ENCODE measurements at places on chromosomes 6 and 20. TPM values are rescaled to one million over a fixed set of nuclear protein-coding genes. Genes with fewer than 3 reads are reported as not detected.
A peak's percentile ranks its signal among the peaks of the same experiment; 100 is the strongest.

DNA sequence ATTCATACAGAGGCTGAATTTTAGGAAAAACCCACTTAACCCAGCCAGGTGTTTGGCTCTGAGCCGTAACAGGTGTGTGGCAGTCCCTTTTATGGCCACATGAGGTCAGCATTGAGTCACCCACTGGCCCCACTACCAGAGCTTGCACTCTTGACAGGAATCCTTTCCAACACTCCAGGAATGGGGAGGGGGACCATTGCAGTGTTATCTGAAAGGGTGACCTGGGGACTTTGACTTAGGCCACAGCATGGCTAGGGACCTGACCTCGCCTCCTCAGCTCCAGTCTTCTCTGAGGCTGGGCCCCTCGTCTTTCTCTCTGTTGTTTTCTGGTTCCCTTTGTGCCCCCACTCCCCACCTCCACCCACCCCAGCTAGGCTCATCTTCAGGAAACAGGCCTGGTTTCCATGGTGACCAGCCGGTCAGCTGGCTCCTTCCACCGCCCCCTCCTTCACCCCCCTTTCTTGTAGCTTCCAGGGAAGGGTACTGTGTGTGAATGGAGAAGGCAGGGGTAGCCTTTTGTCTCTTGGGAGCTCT lies 2.1 kb upstream of the TMEM151B start:
- H3K27me3 ChIP-seq, result peaks cover 14% of the 10 kb centered on the region
- no peak overlapping the region for H3K4me3 ChIP-seq
- no peak overlapping the region for H3K27ac ChIP-seq
- no peak for DNase-seq
- H3K36me3 ChIP-seq, result no peaks in the 10 kb centered on the region
- peaks cover 11% of the 10 kb centered on the region for H3K4me1 ChIP-seq

DNA sequence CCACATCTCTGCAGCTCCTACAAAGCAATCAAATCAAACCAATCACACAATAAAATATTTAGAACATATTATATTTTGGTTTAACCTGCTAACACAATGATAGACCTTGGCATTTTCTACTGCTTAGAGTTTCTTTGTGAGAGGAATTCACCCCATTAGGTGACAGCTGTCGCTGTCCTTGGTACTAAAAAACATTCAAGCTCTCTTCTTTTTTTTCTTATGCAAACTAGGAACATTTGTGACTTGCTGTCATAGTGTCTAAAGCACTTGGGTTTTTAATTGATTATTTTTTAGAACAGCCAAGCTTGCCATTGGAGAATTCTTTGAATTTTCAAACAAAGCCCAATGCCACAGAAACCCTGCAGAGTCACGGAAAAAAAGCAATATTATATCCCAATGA lies 46.4 kb downstream of the CNR1 start:
- no peak overlapping the region for H3K4me3 ChIP-seq
- H3K27ac ChIP-seq, result no peak overlapping the region
- DNase-seq, result no peak
- no peaks in the 10 kb centered on the region for H3K27me3 ChIP-seq

DNA sequence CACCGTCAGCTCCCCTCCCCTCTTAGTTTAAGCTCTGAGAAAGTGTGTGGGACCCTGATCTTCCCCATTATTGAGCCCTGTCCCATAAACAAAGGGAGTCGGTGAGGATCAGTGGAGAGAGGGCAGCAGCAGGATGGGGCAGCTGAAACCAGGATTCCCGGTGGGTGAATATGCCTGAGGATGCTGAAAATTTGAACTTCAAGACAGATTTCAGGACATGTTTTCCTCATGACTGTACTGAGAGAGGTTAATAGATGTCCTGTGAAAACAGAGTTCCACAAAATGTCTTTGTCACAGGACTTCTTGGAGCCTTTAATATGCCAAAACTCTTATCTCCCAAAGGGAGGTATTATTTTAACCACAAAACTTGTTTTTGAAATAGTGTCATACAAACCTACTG lies 53.5 kb upstream of the SLC22A16 start:
- H3K4me1 ChIP-seq, result no peaks in the 10 kb centered on the region
- DNase-seq, result no peak
- H3K27ac ChIP-seq, result no peak overlapping the region
- H3K4me3 ChIP-seq, result no peak overlapping the region
- H3K27me3 ChIP-seq, result no peaks in the 10 kb centered on the region
- H3K36me3 ChIP-seq, result no peaks in the 10 kb centered on the region

DNA sequence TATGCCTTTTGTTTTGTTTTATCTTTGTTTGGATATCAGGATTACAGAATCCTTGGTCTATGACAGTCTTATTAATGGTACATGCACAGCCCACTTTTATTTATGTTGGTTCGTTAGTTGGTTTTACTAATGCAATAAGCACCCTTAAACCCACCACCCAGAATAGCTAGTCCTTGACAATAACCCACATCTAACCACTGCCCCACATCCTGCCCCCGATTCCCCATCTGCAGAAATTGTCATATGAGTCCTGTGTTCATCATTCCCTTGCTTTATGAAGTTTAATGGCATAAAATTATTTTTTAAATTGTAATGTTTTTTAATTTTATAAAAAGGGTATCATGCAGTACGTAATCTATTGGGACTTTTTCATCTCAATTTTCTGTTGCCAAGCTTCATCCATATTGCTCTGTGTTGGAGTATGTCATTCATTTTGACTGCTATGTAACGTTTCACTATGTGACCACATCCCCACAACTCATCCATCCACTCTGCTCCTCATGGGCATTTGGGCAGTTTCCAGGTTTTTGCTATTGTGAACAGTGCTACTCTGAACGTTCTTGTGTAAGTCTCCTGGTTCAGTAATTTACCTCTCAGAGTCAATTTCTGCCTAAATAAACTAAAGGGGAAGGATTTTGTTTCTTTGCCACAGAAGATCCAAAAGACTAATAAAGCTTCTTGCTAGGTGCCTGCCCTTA lies 150.4 kb downstream of the MRPL14 start:
- peaks cover 13% of the 10 kb centered on the region for H3K4me1 ChIP-seq
- no peak overlapping the region for H3K27ac ChIP-seq
- H3K27me3 ChIP-seq, result no peaks in the 10 kb centered on the region
- H3K36me3 ChIP-seq, result no peaks in the 10 kb centered on the region
- no peak overlapping the region for H3K4me3 ChIP-seq

GRCh38 chr6:106735136-106735633 lies 105.8 kb downstream of the QRSL1 start:
- no peak overlapping the region for H3K4me3 ChIP-seq
- no peaks in the 10 kb centered on the region for H3K27me3 ChIP-seq
- no peak overlapping the region for H3K27ac ChIP-seq
- H3K4me1 ChIP-seq, result no peaks in the 10 kb centered on the region
- H3K36me3 ChIP-seq, result no peaks in the 10 kb centered on the region
- DNase-seq, result no peak

GRCh38 chr6:123897965-123898364 lies 94.3 kb downstream of the NKAIN2 start:
- no peaks in the 10 kb centered on the region for H3K36me3 ChIP-seq
- no peaks in the 10 kb centered on the region for H3K4me1 ChIP-seq
- no peak for DNase-seq
- no peak overlapping the region for H3K4me3 ChIP-seq

DNA sequence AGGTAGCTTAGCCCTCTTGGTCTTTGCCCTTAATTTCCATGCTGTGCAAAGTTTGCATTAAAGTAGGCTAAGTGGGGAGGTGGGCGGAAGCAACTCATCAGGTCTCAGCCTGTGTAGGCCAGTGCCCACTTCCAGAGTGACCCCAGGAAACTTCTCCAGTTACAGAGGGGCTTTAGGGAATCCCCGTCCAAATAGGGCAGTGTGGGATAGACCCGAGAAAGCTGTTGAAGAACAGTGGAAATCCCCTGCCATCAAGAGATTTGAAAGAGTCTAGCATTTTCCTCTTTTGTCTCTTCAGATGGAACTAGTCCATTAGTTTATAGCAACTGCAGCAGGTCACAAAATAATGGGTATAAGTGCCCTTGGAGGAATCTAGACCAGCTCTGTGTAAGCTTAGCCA lies 20.2 kb downstream of the SF3B5 start:
- no peak overlapping the region for H3K27ac ChIP-seq
- no peak for DNase-seq
- no peaks in the 10 kb centered on the region for H3K4me1 ChIP-seq
- H3K4me3 ChIP-seq, result no peak overlapping the region
- no peaks in the 10 kb centered on the region for H3K27me3 ChIP-seq

- no peak for DNase-seq
- peak overlapping the region; percentile 89 for H3K27ac ChIP-seq
- H3K36me3 ChIP-seq, result no peaks in the 10 kb centered on the region
- H3K4me3 ChIP-seq, result no peak overlapping the region
- peaks cover 52% of the 10 kb centered on the region for H3K4me1 ChIP-seq
Observed at GRCh38 chr20:47349365-47350180, 6.9 kb downstream of the ZMYND8 start.

The GRIK2 gene
- total RNA-seq, result 1.1 TPM

The TRPC4AP gene
- 62.6 TPM for total RNA-seq

The DEFB132 gene
- 0.33 TPM for total RNA-seq

Data from breast epithelium (tissue), 4 donors.